Right lung (tissue), 10 donors: ENCODE measurements at places on chromosomes 7 and 10.

GRCh38 chr7:130639388-130639787 is 29.2 kb downstream of the COPG2 start:
- no peak for DNase-seq

GRCh38 chr7:82359426-82359825 is 84.2 kb downstream of the CACNA2D1 start:
- no peak for DNase-seq

DNA sequence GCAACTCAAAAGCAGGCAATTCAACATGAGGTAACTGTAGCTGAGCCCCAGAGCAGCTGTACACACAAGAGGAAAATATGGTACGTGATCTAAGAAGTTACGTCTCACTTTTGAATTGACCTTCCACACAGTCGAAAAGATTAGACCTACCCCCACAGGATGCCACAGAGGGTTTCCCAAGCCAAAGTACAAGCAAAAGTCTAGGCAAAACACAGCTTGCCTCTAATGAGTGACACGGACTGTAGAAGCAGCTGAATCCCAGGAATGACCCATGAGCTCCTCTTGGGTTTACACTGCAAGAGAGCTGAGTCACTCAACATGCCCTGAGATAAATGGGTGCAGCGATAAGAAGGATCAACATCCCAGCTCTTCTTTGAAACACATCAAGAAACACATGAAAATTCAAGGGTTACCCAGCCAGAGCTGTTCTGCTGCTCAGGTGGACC is 9.8 kb downstream of the CREB3L2 start:
- DNase-seq, result no peak

GRCh38 chr7:38129579-38129978 is 48.5 kb upstream of the STARD3NL start:
- no peak for DNase-seq

GRCh38 chr10:58856508-58857240 is 319.8 kb upstream of the PHYHIPL start:
- no peak for DNase-seq

DNA sequence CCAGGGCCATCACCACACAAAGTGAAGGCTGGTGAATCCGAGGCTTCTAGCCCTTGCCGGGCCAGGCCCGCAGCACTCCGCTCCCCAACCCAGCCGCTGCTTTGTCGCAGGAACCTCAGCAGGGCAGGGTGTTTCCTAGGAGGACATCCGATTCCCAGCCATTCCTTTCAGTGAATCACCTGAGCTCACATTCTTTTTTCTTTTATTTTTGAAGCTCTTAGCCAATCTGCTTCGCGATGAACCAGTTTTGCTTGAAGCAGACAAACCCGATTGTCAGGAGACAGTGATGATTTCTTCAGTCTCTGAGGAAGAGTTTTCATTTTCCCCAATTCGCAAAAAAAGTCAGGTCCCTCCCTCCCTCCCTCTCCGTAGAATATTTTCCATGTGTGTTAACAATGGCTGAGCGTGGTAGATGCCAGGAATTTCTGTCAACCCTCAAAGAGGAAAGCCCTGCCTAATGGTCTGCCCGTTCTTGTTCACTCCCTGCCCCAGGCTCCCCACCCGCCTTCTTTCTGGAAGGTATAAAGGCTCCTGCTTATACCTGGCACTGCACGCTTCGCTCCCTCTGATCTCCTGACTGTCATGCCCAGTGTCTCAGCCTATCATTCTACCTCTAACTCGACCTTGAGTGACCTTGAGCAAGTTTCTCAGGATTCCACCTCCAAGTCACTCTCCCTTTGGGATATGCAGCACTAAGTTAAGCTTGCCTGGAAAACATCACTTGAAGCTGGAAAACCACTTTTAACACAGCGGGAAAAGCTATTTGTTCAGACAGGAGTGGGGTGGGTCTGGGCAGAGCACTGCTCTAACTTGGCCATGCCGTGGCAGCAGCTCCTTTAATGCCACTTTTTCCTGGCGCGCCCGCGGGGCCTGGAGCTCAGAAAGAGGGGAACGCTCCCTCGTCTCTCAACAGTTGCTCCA is 35.1 kb downstream of the EGFR start:
- no peak for DNase-seq

DNA sequence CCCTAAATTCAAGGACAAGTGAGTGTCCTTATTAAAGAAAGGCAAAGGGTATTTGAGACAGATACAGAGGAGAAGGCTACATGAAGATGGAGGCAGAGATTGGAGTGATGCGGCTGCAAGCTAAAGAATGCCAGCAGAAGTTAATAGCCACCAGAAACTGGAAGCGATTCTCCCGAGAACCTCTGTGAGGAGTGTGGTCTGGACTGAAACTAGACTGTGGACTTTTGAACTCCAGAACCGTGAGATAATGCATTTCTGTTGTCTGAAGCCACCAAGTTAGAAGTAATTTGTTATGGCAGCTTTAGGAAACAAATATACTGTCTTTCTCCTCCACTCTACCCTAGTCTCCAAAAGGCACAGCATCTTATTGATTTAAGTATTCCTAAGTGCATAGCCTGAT is 80.3 kb upstream of the CREB5 start:
- DNase-seq, result no peak
